ENCODE measurements at places on chromosomes 16 and 17.

GRCh38 chr17:49407981-49408501, 6.6 kb downstream of the PHB1 start:
- DNase-seq: no peak

DNA sequence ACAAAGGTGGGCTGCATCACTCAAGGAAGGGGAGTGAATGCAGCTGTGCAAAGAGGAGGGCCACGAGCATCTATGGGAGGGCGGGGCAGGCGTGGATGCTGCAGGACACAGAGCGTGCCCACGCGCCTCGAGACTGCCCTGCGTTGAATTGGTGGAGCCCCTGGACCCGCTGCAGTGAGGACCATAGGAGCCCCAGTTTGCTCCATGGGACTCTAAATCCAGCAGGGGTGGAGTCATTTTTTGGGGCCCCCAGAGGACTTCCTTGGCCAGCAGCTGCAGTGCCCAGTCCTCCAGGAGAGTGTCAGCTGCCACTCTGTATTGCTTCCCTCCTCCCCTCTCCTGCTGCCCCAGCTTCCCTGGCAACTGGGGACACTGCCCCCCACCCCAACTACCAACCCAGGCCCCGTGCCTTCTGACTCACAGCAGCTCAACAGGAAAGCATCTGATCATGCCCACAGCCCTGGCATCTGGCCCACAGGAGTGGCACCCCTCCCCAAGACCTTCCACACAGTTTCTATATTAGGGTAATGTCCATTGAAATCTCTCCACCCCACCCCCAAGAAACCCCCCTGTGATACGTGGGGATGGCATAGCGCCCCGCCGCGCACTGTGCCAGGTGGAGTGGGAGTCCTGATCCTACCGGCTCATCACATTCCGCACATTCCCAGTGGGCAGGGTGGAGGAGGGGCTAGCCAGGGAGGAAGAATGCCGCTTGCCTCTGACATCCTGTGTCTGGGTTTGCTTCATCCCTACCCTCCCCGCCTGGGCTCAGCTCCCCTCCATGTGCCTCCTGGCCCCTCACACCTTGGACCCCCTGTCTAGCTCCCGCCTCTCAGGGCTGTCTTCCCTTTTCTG, 27.8 kb upstream of the ITGA3 start:
- peak; percentile 78 for DNase-seq

DNA sequence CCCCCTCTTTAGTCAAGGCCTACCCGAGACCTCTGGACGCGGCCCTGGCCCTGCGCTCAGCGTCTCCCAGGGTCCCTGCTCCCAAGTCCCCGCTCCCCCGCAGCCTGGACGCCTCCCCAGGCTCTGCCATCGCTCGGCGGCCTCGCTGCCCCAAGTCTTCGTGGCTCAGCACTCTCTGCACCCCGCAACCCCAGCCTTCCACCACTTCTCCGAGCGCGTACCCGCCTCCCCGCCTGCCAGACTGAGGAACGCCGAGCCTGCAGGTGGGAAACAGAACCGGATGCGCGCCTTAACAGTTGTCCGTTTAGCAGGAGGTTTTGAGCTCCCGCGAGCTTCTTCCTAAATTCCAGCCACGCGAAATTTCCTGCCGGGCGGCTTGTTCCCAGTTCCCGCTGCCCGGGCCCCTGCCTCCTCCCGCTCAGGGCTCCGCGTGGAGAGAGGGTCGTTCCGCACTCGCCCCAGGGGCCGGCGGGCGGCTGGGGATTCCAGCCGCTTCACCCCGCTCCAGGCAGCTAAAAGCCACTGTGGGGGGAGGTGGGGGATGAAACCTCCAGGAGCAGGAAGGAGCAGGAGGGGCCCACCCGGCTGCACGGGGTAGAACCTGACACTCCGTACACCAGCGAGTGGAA, 87.7 kb downstream of the KCNJ12 start:
- no peak for DNase-seq

DNA sequence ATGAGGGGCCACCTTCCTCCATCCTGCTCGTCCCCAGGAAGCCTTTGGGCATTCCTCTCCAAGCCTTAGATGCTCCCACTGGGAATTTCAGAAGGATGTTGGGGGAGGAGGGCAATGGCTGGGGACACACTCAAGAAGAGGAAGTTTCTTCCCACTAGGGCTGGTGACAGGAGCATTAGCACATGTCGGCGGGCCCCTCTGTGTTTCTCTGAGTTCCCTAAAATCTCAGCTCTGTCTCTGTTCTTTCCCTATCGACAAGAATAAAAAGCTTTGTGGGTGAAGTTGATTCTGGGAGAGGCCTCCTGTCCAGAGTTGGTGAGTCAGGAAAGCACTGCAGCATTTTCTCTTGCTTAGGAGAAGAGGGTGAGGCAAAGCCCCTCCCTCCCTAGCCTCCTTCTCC, 19.7 kb upstream of the C17orf107 start:
- no peak for DNase-seq

- no peak for DNase-seq
These were observed 1.1 kb upstream of the LCMT1 start for GRCh38 chr16:25110387-25110947.

Measured in ascending aorta (tissue), 2 donors.